ENCODE measurements at places on chromosomes 2 and 18.

DNA sequence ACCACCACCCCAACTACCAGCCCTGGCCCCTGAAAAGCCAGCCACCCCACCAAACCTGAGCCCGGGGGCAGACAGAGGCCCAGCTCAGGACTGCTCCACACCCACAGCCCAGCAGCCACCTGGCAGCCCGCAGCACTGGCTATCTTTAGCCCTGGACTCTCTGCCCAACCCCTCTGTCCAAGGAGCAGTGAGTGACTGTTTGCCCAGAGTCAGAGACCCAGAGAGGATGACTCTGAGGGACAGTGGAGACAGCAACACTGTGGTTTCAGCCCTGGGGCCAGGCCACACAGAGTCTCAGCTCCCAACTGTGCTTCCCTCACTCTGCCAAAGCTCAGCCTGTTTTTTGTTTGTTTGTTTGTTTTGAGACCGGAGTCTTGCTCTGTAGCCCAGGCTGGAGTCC is 32.6 kb downstream of the BIN1 start:
- no peak for DNase-seq

GRCh38 chr2:45275242-45275805 is 266.1 kb upstream of the SIX2 start:
- no peak for DNase-seq

DNA sequence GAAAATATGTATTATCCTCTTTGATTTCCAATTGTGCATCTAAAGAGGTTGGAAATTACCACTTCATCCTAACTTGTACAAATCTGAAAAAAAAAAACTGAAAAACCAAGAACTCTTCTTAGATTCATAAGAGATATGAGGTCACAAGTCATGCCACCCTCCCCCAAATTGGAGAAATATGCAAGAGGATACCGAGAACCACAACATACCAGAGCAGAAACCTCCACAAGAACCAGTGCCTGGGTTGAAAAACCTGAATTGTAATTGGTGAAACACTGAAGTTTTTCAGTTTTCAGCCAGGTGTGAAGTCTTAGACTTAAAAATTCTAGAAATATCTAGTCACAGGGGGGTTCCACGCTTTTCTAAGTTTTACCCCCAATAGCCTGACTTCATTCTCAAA is 1029.5 kb upstream of the LRRTM1 start:
- no peak for DNase-seq

GRCh38 chr18:59646963-59647307 is 50.3 kb downstream of the CCBE1 start:
- DNase-seq, result no peak

DNA sequence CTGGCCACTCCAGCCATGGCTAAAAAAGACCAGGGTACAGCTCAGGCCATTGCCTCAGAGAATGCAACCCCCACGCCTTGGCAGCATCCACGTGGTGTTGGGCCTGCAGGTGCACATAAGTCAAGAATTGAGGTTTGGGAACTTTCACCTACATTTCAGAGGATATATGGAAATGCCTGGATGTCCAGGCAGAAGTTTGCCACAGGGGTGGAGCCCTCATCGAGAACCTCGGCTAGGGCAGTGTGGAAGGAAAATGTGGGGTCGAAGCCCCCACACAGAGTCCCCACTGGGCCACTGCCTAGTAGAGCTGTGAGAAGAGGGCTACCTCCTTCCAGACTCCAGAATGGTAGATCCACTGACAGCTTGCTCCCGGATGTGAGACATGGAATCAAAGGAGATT is 477.3 kb downstream of the LPIN1 start:
- no peak for DNase-seq

DNA sequence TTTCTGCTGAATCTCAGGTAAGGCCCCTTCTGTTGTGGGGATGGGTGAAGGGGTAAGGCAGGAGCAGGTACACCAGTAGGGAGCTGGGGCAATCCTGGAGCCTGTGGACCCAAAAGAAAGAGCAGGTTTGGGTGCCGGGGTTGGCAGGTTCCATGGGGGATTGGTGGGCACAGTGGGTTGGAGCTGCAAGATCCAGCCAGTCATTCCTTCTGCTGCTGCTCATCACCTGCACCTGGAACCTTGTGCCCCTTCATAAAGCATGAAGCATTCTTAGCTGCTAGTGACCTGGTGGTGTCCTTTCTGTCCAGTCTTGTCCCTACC is 24.9 kb downstream of the FHOD3 start:
- no peak for DNase-seq

DNA sequence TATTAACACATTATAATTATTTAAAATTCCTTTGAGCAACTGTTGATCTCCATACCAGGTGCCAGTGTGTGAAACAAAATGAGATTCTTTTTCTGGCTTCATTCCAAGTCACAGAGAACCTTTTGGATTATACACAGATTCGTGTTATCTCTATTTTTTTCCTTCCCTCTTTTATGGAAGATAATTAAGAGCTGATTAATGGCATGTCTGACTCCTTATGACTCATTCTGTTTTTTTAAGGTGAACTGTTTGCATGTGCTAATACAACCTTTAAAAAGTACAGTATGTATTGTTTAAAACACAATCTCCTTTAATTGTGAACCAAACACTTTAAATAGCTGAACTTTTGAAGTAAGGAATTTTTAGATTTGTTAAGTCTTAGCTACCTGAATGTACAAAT is 39.3 kb downstream of the PELI1 start:
- DNase-seq, result no peak

DNA sequence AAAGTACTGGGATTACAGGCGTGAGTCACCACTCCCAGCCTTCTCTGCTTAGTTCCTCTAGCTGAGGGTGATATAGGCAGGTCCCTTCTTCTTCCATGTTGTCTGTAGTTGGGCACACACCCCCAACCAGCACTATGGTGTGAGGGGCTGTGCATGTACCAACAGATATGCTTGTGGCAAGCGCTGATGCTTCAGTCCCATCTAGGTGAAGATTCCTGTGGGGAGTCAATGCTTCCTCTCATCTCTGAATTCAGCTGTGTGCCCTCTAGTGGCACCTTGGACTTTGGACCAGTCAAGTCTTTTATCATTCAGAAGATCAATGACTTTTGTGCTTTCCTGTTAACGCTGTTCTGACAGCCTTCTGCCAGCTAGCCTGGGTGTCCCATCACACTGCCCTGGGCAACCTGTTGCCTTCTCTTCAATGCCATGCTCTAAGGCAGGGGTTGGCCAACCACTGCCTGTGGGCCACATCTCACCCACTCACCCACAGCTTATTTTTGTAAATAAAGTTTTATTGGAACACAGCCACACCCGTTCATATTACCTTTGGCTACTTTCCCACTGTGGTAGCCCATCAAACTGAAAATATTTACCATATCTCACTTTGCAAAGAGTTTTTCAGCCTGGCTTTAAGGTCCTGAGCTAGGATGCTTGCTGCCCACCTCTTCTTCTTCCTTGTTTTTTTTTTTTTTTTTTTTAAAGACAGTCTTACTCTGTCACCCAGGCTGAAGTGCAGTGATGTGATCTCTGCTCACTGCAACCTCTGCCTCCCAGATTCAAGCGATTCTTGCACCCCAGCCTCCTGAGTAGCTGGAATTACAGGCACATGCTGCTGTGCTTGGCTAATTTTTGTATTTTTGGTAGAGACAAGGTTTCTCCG is 51.0 kb downstream of the NPAS2 start:
- DNase-seq, result no peak

DNA sequence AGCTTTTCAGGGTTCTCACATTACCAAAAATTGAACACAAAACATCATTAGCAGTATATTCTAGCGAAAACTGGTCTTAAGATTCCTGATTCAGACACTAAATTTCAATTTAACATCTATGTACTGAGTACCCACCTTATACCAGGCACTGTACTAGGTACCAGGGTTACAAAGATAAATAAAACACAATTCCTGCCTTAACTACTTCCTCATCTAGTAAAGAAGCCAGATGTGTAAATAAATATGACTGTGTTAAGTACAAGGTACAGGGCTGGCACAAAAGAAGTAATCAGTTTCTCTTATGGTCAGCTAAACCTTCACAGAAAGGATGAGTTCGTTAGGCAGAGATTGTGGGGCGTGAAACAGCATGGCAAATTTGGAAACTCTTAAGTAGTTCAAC is 6.1 kb downstream of the FARSB start:
- DNase-seq, result no peak

DNA sequence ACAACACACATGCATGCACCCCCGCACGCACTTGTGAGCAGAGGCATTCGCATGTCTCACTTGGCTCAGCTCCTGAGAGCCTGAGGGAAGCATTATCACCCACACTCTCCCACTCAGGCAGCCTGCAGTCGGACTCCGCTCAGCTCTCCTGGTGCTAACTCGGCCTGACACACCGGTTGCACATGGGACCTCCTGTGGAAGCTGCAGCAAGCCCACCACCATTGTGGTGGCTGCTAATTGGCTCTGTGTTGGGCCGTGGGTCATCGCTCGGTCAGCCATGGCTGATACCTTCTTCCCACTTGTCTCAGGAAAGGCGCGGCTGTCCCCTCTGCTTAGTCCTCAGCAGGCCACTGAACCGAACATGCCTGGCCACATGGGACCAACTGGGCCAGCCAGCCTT is 13.7 kb upstream of the TEX261 start:
- DNase-seq, result no peak

DNA sequence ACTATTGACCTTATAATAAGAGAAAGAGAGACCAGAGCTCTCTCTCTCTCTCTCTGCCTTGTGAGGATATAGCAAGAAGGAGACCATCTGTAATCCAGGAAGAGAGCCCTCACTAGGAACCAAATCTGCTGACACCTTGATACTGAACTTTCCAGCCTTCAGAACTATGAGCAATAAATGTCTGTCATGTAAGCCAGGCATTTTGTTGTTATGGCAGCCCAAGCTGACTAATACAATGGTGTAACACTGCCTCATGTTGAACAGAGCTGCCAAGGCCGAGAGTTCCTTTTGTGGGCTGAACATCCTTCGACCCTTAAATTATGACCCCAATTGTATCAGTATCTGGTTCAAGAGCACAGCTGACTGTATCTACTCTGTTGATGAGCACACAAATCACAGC is 108.0 kb downstream of the LRRC30 start:
- no peak for DNase-seq

DNA sequence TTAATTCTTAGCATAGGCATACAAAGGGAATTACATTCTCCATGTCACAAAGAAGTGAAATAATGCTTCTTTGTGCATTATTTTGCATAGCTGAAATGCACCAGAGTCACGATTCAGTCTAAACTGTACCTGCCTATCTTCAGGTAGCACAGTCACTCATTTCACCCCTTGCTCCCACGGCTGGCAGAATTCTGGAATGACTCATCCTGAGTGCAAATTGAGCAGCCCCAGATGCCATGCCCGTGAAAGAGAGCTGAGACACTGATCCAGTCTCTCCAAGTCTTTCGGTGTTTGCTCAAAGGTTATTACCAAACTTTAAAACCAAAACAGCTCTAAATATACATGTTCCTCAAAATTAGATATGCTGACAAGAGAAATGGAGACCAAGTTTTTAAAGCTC is 168.3 kb upstream of the POU3F3 start:
- no peak for DNase-seq

GRCh38 chr2:12507295-12507694 is 209.4 kb upstream of the TRIB2 start:
- peak; percentile 48 for DNase-seq

GRCh38 chr2:111007757-111008688 is 112.7 kb upstream of the BCL2L11 start:
- DNase-seq, result no peak

- no peak for DNase-seq
These were observed 57.8 kb upstream of the NFU1 start for GRCh38 chr2:69495008-69495407.

DNA sequence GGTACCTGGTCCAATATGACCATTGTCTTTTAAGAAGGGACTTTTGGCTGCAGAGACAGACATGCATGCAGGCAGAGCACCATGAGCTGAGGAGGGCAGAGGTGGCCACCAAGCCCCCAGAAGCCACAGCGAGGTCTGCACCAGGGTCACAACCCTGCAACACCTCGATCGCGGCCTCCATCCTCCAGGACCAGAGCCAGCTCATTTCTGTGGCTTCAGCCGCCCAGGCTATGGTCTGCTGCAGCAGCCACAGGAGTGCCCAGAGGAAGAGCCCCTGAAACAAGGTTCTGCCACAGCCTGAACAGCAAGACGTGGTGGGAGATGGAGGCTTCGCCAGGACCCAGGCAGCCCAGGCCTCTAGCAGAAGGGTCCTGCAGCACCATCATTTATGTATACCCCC is 53.9 kb downstream of the ANKMY1 start:
- no peak for DNase-seq

- no peak for DNase-seq
These were observed 2.8 kb downstream of the HDAC4 start for GRCh38 chr2:239397931-239398471.

DNA sequence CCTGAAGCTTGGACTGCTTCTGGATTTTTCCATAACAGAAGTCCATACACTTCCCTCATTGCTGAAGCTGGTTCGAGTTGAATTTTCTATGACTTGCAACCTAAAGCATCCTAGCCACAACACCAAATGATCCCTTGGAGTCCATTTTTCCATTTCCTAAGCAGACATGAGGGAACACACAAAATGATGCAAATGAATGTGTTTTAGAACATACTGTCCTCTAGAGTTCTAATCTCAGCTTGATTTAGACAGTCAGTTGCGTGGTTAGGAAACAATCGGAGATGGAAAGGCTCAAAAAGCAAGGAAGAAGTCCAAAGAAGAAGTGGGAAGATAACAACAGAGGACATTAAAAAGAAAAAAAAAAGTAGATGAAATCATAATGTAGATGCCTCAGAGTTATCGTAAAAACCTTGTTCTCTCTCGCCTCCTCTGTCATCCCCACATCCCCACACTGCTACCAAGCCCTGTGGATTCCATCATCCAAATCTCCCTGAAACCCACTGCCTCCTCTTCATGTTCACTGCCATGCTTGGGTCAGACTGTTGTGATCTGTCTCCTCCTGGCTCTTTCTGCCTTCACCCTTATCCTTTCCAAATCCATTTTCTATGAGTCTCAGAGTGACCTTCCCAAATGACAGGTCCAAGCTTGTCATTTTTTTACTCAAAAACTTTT is 58.4 kb downstream of the TMEM247 start:
- no peak for DNase-seq

DNA sequence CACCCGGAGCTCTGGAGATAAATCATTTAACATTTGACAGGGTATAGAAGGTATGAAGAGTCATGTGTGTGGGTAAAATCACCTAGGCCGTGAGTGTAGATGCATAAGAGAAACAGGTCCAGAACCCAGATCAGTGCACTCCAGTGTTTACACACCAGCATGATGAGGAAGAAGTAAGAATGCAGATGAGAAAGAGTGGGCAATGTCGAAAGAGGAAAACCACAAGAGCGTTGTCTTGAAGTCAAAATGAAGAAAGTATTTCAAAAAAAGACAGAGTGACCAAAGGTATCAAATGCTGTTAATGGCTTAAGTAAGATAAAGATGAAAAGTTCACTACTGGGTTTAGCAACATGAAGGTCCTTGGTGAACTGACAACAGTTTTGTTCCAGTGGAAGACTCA is 32.0 kb upstream of the PLB1 start:
- DNase-seq, result no peak

GRCh38 chr18:47422524-47422923 is 171.1 kb upstream of the SKOR2 start:
- no peak for DNase-seq

Data from activated CD4-positive, alpha-beta T cell treated with anti-CD3 and anti-CD28 coated beads, Interleukin-2, amount 50 U/mL, for 1 hour (primary cell).